Uterus (tissue), 4 donors: ENCODE measurements at places on chromosomes 2 and 18.

- DNase-seq: no peak
These were observed 1.8 kb downstream of the AGAP1 start for GRCh38 chr2:235495373-235496238.

DNA sequence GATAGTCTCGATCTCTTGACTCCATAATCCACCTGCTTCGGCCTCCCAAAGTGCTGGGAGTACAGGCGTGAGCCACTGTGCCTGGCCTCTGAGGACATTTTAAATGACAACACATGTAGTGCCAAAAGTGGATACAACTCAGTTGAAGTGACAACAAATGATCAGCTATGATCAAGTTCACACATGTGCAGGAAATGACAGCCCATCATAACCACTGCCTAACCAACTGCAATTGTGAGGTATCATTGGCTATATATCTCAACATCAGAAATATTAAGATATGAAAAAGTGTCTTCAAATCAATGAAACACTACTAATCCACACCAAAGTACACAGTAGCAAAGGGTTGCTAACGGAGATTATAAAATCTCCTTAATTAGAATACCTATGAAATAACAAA lies 84.8 kb downstream of the DTNB start:
- no peak for DNase-seq

DNA sequence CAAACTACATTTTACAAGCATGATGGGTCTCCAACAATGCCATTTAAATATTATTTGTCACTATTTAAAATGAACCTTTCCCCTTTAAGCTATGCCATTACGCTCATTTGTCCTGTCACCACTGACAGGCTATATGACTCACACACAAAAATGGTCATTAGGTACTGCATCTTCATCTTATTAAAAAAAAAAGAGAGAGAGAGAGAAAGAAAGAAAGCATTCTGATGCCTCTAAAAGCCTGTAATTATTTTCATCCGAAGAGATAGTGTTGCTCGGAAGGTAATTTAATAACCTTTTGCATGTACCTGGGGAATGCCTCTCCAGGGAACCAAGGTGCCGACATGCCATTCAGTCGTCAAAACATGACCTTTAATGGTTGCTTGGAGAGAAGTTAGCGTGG lies 226.7 kb downstream of the ARHGAP15 start:
- DNase-seq: no peak

- no peak for DNase-seq
These were observed 691.2 kb downstream of the EPHA4 start for GRCh38 chr2:220880623-220881596.

- no peak for DNase-seq
These were observed 64.0 kb downstream of the FMNL2 start for GRCh38 chr2:152399003-152399402.

DNA sequence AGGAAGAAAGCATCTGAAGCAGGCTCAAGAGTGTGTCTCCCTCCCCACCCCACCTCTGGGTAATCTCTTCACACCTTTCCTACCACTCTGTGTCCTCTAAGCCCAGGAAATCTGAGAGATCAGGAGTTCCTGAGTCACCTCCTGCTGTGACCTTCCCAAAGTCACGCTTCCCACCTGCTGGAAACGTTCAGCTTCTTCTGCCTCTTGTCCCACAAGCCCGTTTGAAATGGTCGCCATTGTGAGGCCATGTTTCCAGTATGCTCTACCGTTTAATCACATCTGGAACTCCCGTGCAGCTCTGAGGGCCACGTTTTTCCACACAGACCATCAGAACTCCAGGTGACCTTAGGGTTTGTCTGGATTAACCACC lies 25.9 kb downstream of the GREB1 start:
- peak; percentile 8 for DNase-seq

DNA sequence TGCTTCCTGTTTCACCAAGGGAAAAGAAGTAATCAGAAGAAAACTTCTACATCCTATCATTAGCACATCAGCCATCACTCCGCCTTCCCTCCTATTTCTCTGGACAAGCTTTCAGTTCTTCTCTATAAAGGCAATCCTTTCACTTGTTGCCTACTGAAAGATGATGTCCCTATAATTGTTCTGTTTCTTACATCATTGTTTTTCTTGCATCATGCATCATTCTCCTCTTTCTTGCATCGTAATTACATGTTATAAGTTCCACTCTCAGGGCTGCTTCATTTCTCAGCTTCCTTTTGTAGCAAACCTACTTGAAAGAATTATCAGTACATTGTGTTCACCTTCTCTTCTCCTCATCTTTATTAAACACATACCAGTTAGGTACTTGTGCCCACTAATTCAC lies 7.2 kb downstream of the SLC30A6 start:
- no peak for DNase-seq

DNA sequence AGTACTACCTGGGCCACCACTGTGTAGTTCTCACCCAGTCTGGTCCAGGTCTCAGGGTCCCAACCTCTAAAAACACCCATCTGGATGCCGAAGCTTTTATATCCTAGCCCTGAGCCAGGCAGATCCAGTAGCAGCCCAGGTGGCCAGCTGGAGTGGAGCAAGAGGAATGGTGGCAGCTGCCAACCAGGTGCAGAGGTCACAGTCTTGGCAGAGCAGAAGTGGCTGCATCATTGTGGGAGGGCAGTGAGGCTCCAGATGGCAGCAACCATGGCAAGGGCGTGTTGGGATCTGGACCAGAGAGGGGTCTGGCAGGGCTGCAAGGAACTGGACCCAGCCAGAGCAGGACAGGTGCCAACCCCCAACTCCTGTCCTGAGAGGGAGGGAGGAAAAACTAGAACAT lies 72.2 kb upstream of the AGAP1 start:
- no peak for DNase-seq

DNA sequence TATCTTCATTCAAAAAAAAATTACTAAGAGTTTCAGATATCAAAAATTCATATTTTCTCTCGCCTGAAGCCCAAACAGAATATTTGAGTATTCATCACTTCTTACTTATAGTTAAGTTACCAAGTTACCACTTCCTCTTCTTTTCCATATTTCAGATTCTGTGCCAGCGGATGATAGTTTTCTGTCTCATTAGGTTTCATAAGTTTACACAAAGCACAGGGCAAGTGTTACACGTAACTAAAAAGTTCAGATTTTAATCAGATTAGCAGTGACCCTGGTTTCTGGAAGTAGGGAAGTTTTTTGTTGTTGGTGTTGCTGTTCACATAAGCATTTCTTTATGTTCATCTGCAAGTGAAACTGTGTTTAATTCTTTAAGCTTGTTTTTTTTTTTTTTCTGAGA lies 10.2 kb downstream of the AFTPH start:
- DNase-seq: no peak

DNA sequence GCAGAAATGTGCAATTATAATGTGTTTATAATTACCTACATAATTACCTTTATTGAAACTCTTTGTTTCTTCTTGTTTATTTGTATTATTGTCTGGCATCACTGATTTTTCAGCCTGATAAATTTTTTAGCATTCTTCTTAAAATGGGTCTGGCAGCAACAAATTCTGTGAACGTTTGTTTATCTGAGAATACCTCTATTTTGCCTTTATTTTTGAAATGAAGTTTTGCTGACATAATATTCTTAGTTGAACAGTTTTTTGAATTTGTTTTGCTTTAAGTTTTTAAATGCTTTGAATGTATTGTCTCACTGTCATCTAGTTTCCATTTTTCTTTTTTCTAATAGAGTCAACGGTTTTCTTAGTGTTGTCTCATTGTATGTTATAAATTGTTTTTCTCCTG lies 1152.0 kb upstream of the CDH2 start:
- DNase-seq: no peak

DNA sequence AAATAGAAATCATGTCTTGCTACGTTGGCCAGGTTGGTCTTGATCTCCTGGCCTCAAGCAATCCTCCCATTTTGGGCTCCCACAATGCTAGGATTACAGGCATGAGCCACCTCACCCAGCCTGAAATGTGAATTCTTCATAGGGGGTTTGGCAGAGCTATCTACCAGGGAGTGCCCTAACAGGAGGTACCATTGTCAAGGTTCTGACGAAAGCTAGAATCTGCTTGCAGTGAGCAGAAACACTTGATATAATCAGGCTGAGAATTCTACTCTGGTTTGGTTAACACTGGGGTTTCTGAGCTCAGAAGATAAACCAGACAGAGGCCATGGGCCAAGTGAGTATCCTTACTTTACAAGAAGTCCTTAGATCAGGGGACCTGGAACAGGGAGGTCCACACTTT lies 7.2 kb upstream of the LAMA3 start:
- no peak for DNase-seq
